Right renal cortex interstitium (tissue), 3 donors: ENCODE measurements at places on chromosomes 1 and 21. TPM values are rescaled to one million over a fixed set of nuclear protein-coding genes. Genes with fewer than 3 reads are reported as not detected.

DNA sequence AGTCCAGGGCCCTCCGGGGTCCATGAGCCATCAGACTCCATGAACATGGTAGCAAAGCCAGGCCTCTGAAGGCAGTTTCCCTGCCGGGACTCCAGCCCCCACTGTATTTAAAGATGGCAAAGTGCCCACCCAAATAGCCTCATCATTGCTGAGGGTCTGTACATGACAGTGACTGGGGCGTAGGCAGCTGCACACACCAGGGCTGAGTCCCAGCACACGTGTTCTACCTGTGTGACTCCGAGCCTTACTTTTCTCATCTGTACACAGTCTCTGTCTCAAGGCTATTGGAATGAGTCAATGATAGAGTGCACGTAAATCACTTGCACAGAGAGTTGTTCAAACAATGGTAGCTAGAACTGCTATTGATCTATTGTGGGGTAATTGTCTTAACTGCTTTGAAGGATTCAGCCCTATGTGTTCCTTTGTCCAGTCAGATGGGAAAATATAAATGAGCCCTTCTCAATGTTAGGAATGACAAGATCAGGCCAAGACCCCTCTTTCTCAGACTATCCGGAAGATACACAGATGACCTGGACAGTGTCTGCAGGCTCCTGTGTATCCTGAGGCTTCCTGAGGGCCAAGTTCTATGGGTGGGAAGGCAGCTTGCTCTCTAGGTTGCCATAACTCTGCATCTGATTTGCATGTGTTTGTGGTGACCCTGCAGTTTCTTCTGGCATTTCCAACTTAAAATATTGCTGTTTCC lies 48.9 kb downstream of the RASSF5 start:
- no peak for DNase-seq

DNA sequence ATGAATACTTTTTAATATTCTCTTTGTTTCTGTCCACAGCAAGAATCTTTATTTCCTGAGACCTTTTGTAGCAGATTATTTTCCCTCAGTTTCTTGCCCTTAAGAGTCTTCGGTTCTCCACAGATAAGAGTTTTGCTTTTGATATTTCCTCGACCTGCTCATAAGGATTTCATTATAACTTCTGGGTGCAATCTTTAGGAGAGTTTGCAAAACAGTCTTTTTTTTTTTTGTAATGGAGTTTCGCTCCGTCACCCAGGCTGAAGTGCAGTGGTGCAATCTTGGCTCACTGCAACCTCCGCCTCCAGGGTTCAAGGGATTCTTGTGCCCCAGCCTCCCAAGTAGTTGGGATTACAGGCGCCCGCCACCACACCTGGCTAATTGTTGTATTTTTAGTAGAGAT lies 10.1 kb upstream of the UBE4B start:
- DNase-seq, result no peak

GRCh38 chr1:173255214-173255813 lies 48.2 kb upstream of the TNFSF4 start:
- no peak for DNase-seq

Gene RIPPLY3
- 1.9 TPM for polyA plus RNA-seq

Gene FCGR1A
- polyA plus RNA-seq, result 1.6 TPM

GRCh38 chr21:34974162-34974981 lies 74.7 kb downstream of the RUNX1 start:
- DNase-seq, result no peak

DNA sequence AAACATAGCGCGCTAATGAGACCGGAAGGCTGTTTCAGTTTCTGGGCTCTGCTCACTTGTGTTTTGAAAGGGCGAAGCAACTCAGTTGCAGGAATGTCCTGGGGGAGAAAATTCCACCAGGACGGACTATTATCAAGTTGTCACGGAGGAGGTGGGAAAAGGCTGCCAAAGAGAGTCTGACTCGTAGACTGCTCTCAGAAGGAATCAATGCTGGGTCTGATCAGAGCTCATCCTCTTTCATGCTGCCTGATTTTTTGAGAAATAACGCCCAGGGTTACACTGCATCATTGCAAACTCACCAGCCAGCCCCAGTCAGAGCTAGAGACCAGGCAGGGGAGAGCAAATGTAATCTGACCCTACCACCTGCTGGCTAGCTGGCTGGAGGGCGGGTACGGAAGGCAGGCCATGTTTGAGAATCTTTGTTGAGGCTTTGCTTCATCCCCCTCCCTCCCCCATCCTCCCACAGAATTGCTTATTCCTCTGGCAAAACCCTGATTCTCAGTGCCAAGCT lies 36.4 kb upstream of the BCL9 start:
- DNase-seq, result peak; percentile 55
